ENCODE measurements at places on chromosomes 2 and 18. TPM values are rescaled to one million over a fixed set of nuclear protein-coding genes. Genes with fewer than 3 reads are reported as not detected.

GRCh38 chr2:176704282-176704858, 435.1 kb downstream of the MTX2 start:
- DNase-seq, result no peak

The SPHKAP gene
- not detected for total RNA-seq

The CAPN14 gene
- total RNA-seq, result 0.46 TPM

The IGFBP5 gene
- 111 TPM for total RNA-seq

DNA sequence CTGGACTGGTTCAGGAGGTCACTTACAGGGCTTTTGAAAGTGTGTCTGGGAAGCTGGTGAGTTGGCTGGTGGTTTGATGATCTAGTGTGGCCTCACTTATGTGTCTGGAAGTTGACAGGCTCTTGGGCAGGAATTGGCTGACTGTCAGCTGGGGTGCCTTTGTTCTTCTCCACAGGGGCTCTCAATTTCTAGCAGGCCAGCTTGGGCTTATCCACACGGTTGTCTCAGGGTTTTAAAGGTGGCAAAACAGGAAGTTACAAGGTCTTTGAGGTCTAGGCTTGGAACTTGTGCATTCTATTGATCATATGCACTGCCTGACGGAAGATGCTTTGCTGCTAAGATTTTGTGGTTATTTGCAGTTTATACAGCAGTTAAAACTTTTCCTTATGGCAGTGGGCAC, 52.0 kb upstream of the CELF4 start:
- no peak for DNase-seq

The PARD6G gene
- 3.6 TPM for total RNA-seq

GRCh38 chr18:58682429-58683069, 11.3 kb downstream of the MALT1 start:
- peak; percentile 90 for DNase-seq

GRCh38 chr18:55375930-55376329, 212.1 kb downstream of the TCF4 start:
- DNase-seq, result no peak

DNA sequence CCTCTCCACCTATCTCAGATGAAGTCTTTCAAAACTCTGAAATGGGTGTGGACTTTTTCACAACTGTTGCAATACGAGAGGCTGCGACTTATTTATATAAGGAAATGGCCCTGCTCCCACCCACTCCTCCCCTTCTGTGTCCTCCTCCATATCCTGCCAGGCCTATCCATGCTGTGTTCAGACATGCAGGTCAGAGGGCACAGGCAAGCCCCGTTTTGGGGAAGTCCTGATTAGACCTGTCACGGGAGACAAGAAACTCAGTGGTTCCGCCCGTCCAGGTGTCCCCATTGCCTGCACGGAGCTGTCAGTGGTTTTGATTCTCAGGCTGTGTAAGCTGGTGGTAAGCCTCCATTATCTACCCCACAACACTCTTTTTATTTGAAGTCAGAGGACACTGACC, 99.6 kb upstream of the MGAT5 start:
- no peak for DNase-seq

DNA sequence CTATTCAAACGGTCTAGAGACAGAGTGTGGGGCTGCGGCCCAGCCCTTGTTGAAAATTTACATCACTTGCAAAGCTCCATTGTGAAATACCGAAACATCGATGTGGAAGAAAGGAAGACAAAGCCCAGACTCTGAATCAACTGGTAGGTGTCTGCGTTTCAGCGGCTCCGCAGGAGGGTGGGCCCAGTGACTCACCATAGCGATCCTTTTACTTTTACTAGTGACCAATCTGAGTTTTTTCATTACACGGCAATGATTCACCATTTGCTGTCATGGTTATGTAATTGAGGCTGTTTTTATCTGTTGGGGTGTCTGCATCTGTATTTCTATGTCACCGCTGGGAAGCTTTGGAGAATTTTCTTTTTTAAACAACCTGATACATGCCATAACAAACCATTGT, 66.6 kb upstream of the ODC1 start:
- DNase-seq, result no peak

- no peak for DNase-seq
These were observed 22.2 kb downstream of the TRIP12 start for GRCh38 chr2:229899604-229900003.

DNA sequence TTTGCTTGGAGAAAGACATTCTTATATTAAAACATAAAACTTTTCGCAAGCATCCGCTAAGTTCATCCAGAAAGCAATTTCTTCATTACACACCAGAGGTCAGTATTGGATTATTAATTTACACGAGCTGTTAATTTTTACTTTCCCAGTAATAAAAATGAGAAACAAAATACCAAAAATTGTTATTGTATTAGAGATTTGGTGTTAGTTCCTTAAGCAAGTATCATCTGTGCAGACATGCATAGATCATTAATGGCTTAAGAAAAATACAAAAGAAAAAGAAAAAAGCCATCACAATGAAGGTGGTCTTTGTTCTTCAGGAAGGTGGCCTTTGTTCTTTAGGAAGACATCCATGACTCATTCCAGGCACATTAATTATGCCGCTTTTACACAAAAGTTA, 53.6 kb upstream of the HNMT start:
- no peak for DNase-seq

The FAHD2B gene
- 8.4 TPM for total RNA-seq

DNA sequence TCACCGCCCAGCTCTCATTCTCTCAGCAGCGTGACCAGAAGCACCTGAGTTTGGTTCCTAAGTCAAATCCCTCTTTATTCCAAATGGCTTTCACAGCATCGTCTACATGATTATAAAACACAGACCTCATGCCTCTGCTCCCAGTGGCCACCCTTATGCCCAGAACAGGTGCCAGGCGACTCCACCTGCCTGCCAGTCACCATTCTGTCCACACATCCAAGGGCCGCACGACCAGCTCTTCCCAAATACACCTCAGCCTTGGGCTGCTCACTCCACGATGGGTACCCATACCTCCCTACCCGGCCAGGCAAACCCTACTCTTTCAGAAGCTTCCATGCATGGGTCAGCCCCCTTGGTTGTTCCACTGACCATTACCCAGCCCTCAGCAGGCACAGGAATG, 851.6 kb upstream of the SALL3 start:
- no peak for DNase-seq

The GPD2 gene
- 30.6 TPM for total RNA-seq

The RAB3GAP1 gene
- 25.4 TPM for total RNA-seq

The CGREF1 gene
- total RNA-seq, result 2.3 TPM

DNA sequence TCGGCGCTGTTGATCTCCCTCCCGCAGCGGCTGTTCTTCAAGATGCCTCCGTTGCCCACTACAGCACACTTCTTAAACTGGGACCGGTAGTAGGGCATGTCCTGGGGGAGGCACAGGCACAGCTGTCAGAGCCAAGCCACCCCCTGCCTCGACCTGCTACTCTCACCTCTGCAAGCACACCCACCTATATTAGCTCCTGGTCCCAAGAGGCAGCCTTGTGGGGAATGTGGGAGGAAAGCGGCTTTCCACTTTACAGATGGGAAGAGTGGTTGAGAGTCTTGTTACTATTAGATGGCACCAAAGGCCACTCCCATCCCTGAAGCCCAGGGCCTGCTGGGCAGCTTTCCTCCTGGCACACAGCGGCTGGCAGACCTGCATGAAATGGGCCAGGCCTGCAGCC, 29.2 kb upstream of the LOXHD1 start:
- no peak for DNase-seq

The CDH2 gene
- 78.2 TPM for total RNA-seq

- no peak for DNase-seq
These were observed 174.8 kb downstream of the ANKRD44 start for GRCh38 chr2:197135806-197136205.

DNA sequence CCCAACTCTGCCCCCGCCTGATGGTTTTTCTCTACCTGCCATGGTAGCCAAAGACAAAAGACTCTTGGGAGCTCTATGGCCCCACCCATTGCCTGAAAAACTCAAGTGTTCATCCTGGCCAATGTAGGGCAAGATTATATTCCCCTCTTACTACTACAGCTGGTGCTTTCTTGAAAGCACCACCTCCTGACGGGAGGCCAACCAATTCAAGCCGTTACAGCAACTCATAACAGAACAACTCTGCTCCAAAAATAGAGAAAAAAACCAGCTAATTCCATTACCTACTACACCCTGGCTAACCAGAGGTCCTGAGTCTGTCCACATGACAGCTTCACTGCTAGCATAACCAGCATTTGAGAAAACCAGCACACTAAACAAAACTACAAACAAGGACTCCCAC, 127.5 kb upstream of the GAREM1 start:
- no peak for DNase-seq

DNA sequence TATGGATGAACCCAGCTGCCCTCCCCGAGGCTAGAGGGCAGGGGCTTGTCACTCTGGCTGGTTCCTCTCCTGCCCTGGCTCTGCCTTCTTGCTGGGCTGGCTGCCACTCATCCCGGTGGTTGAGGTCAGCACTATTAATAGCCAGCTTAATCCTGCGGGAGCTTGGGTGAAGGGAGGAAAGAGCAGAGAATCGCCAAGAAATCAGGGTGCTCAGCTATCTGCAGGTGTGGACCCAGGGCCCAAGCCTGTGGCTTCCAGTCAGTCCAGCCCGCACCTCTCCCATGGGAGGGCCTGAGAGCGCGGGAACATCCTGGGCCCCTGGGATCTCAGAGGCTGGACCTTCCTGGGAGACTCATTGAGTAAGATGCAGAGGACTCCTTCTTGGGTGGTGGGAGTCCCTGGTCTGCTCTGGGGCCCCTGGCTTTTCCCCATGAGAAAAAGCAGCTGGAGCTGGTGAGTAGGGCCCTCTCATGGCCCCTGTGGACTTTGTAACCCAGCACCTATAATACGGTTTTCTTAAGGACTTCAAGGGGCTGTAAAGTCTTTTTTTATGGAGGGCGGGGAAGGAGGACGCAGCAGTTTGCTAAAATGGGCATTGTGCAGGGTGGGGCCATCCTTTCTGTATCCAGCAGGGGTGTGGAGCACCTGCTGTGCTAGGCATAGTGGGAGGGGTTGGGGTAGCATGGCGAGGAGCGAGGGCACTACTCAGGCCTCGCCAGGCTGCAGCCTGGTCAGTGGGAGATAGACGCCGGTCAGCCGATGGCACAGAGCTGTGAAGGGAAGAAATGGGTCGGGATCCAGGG, 27.4 kb upstream of the CNNM3 start:
- no peak for DNase-seq

DNA sequence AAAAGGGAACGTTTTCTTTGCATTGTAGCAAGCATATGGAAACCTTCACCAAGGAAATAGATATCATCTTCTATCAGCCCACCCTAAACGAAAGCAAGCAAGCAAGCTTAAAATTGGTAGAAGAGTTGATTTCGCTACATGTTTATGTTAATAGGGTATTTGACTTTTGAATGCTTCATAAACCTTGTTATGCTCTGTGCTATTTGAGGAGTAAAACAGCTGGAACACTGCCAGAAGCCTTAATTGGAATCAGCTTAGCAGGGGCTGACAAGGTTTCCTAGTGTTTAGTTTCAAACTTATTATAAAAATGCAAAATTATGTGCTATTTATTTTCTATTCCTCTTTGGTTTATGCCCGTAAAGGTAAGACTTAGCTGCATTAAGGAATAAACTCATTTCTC, 70.6 kb upstream of the LINC00305 start:
- DNase-seq, result no peak

DNA sequence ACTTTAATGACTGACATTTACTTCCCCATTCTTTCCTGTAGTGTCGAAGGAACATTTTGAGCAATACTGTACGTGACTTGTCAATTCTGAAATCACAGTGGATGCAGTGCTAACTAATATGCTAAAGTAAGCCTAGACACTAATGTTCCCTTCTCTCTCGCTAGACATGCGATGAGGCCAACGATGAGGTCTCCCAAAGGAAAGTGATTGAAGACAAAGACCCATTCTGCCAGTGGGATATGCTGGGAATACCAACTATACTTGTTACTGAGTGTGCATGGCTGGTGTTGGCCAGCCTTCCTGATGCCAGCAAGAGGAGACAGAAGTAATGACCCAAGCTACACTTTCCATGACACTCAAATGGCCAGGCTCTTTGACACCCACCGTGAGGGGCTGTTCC, 2.5 kb upstream of the SERPINE2 start:
- no peak for DNase-seq

The MYO1B gene
- 66.5 TPM for total RNA-seq

The MAP3K19 gene
- not detected for total RNA-seq

DNA sequence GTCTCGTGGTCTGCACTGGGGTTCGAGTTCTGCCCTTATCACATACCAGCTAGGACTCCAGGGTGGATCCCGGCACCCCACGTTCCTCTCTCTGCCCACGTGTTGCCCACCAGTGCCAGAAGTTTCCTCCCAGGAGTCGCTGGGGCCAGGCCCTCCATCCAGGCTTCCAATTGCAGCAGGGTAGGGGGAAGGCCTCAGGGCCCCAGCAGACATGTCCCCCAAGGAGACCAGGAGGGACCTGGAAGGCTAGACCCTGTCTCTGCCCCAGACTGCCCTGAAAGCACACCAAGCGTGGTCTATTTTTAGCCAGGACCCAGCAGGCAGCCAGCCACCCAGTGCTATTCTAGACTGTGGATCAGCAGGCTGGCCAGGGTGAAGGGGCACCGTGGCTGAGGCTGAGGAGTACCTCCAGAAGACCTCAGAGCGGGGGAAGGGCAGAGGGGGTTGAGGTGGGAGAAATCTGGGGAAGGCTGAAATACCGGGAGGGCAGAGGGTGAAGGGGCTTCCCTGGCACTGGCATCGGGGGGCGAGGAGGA, 18.8 kb upstream of the TNS1 start:
- no peak for DNase-seq

- DNase-seq, result peak; percentile 79
These were observed 11.1 kb upstream of the SCG2 start for GRCh38 chr2:223613017-223613950.

The EFEMP1 gene
- 30.0 TPM for total RNA-seq

GRCh38 chr18:8765783-8766463, 60.6 kb downstream of the MTCL1 start:
- no peak for DNase-seq

DNA sequence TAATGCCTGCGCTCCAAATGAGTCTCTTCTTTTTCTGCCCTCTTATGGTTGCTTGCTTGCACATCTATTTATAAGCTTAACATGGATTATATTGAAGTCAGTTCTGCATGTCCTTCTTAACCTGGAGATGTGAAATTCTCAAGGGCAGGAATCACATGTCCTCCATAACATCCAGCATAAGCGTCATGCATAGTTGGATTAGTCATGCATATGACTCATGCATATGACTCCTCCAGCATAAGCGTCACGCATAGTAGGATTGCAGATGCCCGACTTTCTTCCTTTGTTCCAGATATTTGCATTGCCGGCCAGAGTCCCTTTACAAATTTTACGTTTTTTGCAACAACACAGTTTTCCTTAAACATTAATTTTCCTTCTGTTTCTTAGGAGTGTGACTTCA, 308.6 kb downstream of the TGIF1 start:
- no peak for DNase-seq

All from epithelial cell of proximal tubule (primary cell).